ENCODE measurements at places on chromosomes 4 and X. TPM values are rescaled to one million over a fixed set of nuclear protein-coding genes. Genes with fewer than 3 reads are reported as not detected.

DNA sequence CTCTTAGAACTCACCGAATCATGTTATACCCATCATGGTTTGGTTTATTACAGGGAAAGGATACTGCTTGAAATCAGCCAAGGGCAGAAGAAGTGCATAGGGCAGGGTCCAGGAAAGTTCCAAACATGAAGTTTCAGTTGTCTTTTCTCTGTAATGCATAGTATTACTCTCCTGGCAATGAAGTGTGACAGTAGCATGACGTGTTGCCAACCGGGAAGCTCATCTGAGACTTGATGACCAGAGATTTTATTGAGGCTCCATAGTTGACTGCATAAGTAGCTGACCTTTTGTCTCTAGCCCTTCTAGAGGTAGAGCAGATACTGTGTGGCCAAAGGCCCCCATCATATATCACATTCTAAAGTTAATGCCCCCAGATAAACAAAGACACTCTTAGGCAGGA lies 72.1 kb downstream of the BEND4 start:
- H3K4me1 ChIP-seq: no peaks in the 10 kb centered on the region
- H3K27ac ChIP-seq: no peak overlapping the region
- H3K4me3 ChIP-seq: no peak overlapping the region
- H3K27me3 ChIP-seq: no peaks in the 10 kb centered on the region

- peaks cover 14% of the 10 kb centered on the region for H3K4me1 ChIP-seq
- no peak overlapping the region for H3K4me3 ChIP-seq
- H3K36me3 ChIP-seq: no peaks in the 10 kb centered on the region
- no peaks in the 10 kb centered on the region for H3K27me3 ChIP-seq
- DNase-seq: no peak
Observed at GRCh38 chr4:157838366-157838765, 334.5 kb downstream of the GASK1B start.

GRCh38 chr4:169068423-169068822 lies 58.4 kb upstream of the CBR4 start:
- no peaks in the 10 kb centered on the region for H3K27me3 ChIP-seq
- no peaks in the 10 kb centered on the region for H3K36me3 ChIP-seq
- no peak for DNase-seq
- no peak overlapping the region for H3K27ac ChIP-seq

GRCh38 chr4:54229631-54230483 lies 764 bp downstream of the PDGFRA start:
- DNase-seq: no peak
- peak overlapping the region; percentile 41 for H3K4me3 ChIP-seq
- peaks cover 98% of the 10 kb centered on the region for H3K27me3 ChIP-seq
- H3K27ac ChIP-seq: peak overlapping the region; percentile 71
- H3K4me1 ChIP-seq: peaks cover 54% of the 10 kb centered on the region

DNA sequence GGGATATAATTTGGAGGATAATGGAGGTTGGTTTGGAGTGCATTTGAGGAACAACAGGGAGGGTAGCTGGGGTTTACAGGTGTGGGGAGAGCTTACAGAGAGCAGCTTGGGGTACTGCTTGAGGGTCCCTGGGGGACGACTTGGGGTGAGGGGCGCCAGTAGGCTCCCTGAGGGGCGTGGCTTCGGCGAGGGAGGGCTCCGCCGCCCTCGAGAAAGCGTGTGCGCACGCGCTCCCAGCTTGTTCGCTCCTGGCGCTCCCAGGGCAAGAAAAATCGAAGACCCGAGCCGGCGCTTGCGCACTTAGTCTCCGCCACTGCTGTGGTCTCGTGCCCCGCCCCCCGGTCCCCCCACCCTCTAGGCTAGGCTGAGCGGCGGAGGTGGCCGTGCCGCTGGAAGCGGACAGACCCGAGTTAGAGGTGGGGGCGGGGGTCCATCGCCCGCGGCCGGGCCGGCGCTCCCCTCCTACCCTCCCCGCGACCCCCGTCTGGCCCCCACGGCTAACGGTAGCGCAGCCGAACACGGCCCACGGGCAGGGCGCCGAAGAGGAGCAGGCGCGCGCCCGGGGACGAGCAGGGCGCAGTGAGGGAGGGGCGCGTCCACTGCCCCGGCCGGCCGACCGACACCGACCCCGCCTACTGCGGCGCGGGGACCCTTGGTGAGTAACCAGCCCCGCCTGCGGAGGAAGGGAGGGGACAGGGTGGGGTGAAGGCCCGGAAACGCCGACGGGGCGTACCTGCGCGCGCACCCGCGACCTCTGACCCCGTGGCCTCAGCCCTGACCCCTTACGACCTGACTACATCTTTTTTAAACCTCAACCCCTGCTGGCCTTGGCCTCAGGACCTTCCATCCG lies 5.4 kb upstream of the CCDC120 start:
- peak overlapping the region; percentile 70 for H3K27ac ChIP-seq
- H3K27me3 ChIP-seq: no peaks in the 10 kb centered on the region
- H3K4me1 ChIP-seq: no peaks in the 10 kb centered on the region

DNA sequence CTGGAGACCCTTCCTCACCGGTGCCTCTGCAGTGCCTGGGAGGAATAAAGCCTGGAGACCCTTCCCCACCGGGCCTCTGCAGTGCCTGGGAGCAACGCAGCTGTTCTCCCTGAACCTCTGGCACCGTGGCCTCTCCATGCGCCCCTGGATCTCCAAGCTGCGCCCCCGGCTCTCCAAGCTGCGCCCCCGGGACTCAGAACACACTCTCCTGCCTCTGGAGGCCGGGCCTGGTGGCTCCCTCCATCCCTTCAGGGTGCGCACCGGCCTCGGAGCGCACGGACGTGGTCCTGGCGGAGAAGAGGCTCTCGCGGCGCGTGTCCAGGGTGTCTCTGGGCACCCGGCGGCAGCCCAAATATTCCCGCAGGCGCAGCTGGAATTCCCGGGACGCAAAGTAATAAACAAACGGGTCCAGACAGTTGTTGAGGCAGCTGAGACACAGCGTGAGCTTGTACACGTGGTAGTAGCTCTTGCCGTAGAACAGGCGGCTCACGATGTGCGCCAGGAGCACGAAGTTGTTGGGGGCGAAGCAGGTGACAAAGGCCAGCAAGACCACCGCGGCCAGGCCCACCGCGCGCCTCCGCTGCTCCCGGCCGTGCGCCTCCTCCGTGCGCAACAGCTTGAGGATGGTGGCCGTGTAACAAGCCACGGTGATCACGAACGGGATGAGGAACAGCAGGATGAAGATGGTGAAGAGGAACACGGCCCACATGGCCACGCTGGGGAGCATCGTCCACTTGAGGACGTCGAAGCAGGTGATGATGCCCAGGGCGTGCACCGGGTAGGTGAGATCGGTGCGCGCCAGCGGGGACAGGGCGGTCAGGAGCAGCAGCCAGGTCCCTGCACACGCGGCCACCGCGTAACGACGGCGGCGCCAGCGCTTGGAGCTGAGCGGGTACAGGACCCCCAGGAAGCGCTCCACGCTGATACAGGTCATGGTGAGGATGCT lies 12.8 kb upstream of the ASMTL start:
- H3K36me3 ChIP-seq: no peaks in the 10 kb centered on the region
- DNase-seq: no peak
- no peak overlapping the region for H3K27ac ChIP-seq
- H3K4me3 ChIP-seq: no peak overlapping the region
- H3K27me3 ChIP-seq: peaks cover 7% of the 10 kb centered on the region

DNA sequence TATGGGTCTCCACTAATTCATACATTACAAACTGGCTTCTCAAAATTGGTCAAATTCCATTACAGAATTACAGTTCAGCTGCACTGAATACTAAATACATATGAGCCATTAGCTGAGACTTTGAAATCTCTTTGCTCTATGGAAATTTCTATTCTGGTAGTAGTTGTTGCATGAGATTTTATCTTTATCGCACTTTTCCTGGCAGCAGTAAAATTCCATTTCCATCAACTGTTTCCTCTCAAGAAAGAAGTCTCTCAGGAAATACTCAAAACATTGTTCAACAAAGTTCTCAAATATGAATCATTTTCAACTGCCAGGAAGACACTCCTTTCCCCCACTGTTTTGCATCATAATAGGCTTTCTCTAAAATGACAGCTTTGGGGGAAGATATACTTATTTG lies 51.3 kb downstream of the ATP11C start:
- H3K4me1 ChIP-seq: no peaks in the 10 kb centered on the region
- no peak overlapping the region for H3K4me3 ChIP-seq
- DNase-seq: no peak
- no peak overlapping the region for H3K27ac ChIP-seq
- no peaks in the 10 kb centered on the region for H3K36me3 ChIP-seq

- no peak overlapping the region for H3K4me3 ChIP-seq
- H3K27ac ChIP-seq: no peak overlapping the region
- H3K27me3 ChIP-seq: peaks cover 99% of the 10 kb centered on the region
- H3K4me1 ChIP-seq: peaks cover 23% of the 10 kb centered on the region
Observed at GRCh38 chr4:153785910-153786721, 2.8 kb downstream of the SFRP2 start.

- H3K36me3 ChIP-seq: no peaks in the 10 kb centered on the region
- H3K4me3 ChIP-seq: no peak overlapping the region
- no peaks in the 10 kb centered on the region for H3K4me1 ChIP-seq
- H3K27me3 ChIP-seq: no peaks in the 10 kb centered on the region
- DNase-seq: no peak
Observed at GRCh38 chr4:33924239-33924638, 2320.1 kb downstream of the ARAP2 start.

DCAF12L2 gene
- total RNA-seq: not detected

GPC3 gene
- 2.4 TPM for total RNA-seq

PCDH11X gene
- total RNA-seq: 0.75 TPM

MAML3 gene
- total RNA-seq: 16.1 TPM
